ENCODE measurements at places on chromosomes 3 and 15.

DNA sequence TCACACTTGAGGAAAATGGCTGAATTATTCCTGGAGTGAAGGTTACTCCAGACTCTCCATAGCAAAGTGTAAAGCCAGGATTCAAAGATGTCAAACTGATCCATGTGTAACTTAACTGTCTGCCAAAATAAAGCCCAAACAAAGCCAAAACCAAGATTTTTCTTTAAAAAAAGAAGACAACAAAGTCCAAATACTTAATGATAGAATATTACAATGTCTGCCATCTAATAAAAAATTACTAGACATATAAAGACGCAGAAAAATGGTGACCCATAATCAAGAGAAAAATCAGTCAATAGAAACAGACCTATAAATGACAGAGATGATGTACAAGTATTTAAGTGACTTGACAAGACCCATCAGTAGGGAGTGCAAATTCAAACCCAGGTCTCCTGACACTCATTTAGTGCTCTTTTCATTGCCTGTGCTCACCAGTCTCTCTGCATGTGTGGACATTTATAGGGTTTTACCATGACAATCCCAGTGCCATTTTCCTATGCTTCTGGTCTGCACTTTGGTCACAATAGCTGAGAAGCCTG lies 85.1 kb upstream of the HES1 start:
- no peak for DNase-seq

- DNase-seq: no peak
These were observed 121.1 kb upstream of the GOLIM4 start for GRCh38 chr3:168216851-168217250.

- no peak for DNase-seq
These were observed 70.5 kb upstream of the FOXB1 start for GRCh38 chr15:59933607-59934006.

- DNase-seq: no peak
These were observed 14.9 kb downstream of the SMAD3 start for GRCh38 chr15:67080118-67080899.

- DNase-seq: peak; percentile 87
These were observed 200.5 kb downstream of the AKAP13 start for GRCh38 chr15:85580879-85581278.

DNA sequence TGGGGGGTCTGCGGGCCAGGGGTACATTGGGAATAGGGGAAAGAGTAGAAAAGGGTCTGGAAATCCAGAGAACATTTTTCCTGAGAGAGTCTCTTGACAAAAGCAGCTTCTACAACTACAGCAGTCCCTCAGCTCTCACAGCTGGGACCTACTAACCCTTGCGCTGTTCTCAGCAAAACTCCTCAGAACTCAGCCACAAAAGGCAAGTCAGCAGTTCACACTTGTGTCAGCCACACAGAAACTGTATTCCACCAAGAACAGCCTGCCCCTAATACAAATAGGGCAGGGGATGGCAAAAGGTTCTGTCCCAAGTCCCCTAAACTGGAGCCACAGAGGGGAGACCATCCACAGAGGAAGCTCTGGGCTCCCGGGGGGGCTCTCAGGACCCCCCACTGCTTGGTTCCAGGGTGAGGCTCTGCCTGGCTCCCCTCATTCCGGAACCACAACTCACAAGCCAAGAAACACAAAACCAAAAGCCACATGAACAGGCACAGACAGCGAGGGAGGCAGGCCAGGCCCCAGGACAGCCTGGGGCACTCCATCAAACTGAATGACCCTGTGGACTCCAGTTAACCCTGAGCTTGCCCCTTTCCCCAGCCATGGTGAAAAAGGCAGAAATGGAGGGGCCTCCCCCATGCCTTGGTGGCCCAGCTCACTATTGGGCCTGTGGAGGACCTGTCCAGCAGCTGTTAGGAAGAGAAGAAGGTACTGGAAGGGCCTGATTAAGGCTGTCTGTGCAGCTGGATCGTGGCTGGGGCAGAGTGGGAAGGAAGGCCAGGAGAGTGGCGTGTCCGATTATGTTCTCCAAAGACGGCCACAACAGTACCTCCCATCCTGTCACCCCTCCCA lies 162.0 kb downstream of the CHSY1 start:
- DNase-seq: no peak

GRCh38 chr3:19384868-19385267 lies 236.6 kb downstream of the KCNH8 start:
- DNase-seq: no peak

DNA sequence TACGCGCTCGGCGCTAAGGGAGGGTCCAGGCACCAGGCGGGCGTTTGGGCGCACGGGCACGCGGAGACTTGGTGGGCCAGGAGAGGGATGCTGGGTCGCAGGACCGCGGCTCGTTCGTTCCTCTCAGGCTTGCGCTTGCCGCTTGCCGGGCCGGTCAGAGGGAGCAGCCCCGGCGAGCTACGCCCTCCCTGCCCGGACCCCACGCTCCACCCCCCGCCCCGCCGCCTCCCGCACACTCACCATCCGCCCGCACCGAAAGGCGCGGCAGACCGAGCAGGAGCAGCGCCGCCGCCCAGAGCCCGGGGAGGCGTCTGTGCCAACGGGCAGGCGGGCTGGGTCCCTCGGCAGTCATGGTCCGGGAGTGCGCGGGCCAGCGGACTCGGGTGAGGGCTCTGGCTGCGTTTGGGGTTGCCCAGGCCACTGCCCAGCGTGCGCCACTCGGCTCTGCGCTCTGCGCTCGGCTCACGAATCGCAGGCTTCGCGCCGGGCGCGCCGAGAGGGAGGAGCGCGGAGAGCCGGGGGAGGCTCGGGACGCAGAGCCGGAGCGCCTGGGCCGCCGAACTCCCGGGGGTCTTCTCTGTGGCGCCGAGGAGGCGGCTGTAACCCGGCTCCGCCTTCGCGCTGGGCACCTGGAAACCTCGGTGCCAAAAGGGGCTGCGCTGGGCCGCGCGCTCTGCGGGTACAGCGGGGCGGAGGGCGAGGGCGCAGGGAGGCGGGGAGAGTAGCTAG lies at the start of gene SUSD5:
Gene SUSD5, minus strand, starts transcription at position 365 of the 729 bp plus-strand sequence. Its CDS starts 13 bp downstream, at position 352.
- DNase-seq: no peak

- no peak for DNase-seq
These were observed 27.1 kb upstream of the GABRG3 start for GRCh38 chr15:26943866-26944265.

- DNase-seq: no peak
These were observed 27.6 kb downstream of the ZNF589 start for GRCh38 chr3:48268381-48268935.

- no peak for DNase-seq
These were observed 16.1 kb upstream of the GCSAM start for GRCh38 chr3:112149136-112149535.

DNA sequence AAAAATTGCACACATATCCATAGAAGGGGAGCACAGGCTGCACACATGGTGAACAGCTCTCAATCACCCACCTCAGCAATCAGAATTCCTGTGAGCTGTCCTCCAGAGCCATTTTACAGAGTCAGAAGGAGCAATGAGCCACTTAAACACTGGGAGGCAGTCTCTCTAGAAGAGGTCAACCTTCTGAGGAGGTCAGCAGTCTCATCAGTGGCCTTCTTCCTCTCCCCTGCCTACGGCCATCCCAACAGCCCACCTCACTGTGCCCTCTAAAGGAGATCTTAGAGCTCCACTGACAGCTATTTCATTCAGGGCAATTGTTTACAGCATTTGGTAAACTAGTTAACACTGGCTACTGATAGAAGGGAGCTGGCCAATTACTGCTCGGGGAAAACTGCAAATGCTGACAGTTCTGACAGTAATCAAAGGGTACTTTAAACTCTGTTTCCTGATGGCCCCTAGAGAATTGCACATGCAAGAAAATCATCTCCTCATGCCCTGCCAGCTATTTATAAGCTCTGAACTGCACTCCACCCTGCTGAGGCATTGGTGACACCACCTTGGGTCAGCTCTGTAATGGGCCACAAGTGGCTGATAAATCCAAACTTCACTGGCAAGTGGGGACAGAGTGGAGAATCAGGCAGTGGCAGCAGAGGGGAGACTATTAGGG lies 42.1 kb upstream of the TSPAN3 start:
- no peak for DNase-seq

GRCh38 chr3:137304313-137305056 lies 346.7 kb downstream of the IL20RB start:
- DNase-seq: no peak

DNA sequence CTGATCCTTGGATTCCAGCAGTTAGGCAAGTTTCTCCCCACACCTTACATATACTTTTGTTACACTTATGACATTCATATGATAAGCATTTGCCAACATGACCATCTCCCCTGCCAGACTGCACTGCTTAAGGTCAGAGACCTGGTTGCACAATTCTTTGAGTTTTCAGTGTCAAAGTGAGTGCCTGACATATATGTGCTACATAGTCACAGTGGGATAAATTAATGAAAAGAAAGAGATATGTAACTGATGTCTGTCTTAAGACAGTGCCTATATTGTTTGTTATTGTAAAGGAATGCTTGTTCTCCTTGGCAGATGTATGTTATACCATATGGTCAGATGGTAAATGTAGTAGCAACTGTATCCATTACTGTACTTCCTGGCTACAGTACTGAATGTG lies 3.5 kb upstream of the DCUN1D1 start:
- no peak for DNase-seq

GRCh38 chr3:194084284-194084683 lies 51.7 kb upstream of the HES1 start:
- no peak for DNase-seq

DNA sequence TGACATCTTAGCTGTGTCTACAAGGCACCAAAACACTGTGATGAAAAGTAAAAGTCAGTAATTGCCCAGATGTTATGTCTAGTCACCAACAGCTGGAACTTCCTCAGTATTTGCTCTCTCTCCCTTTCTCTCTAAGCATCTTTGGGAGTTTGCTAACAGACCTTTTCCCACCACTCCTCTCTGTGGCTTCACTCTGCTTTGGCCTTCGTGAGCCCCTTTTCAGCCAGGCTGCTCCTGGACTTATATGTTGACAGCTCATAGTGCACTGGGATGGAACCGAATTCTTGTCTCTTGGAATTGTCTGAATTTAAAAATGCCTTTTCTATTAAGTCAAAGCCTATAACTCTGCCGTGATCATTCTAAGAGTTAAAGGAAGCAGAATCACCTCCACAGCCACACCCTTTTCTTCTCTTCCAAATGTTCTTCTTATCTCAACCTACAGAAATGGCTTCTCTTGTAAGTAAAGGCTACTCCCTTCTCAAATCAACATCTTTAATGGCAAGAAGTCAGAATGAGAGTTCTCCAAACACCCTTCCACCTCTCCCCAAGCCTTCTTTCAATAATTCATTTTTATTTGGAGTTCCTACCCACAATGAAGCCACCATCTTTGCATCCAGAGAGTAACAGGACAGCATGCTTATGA lies 17.2 kb upstream of the FOXP1 start:
- DNase-seq: no peak

DNA sequence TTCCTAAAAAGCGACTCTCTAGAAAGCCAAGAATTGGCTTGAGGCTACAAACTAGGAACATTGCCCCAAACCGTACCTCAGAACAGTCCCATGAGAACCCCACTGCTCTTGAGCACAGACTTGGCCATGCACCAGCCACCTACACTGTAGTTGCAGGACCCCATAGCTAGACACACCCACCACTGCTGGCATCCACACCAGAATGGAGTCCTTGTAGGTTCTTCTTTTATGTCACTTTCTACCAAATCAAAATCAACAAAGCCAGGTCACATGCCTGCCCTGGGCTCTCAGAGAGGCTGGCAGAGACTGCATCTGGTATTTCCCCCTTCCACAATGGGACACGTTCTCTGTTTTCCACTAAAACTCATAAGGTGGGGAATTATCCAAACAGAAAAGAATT lies 290.5 kb downstream of the SHOX2 start:
- DNase-seq: no peak

GRCh38 chr3:24145481-24145880 lies 200.4 kb downstream of the NR1D2 start:
- no peak for DNase-seq

- no peak for DNase-seq
These were observed 55.8 kb upstream of the SLC7A14 start for GRCh38 chr3:170641510-170642236.

DNA sequence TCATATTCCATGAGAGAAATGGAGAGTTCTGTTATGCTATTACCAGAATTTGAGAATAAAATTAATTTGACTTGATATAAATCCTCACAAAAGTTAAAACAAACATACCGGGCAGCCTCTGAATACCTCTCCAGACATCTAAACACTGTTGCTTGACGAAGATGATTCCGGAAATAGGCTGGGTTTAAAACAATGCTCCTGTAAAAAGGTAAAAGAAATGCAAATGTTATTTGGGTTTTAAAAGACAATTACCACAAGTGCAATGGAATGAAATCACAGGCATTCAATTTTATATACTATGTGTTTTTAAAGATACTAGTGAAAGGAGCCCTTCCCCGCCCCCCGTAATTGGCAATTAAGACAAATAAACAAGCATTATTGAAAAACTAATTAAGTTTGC lies 121.7 kb downstream of the SPATA16 start:
- no peak for DNase-seq

GRCh38 chr3:193825617-193826016 lies 232.6 kb downstream of the OPA1 start:
- no peak for DNase-seq

GRCh38 chr15:91517491-91518200 lies 335.9 kb upstream of the SLCO3A1 start:
- no peak for DNase-seq

- DNase-seq: peak; percentile 19
These were observed 109.7 kb upstream of the GALNT15 start for GRCh38 chr3:16064642-16065414.

GRCh38 chr3:10552631-10552943 lies 47.2 kb upstream of the ATP2B2 start:
- no peak for DNase-seq

GRCh38 chr3:169269005-169269404 lies 394.5 kb downstream of the MECOM start:
- no peak for DNase-seq

DNA sequence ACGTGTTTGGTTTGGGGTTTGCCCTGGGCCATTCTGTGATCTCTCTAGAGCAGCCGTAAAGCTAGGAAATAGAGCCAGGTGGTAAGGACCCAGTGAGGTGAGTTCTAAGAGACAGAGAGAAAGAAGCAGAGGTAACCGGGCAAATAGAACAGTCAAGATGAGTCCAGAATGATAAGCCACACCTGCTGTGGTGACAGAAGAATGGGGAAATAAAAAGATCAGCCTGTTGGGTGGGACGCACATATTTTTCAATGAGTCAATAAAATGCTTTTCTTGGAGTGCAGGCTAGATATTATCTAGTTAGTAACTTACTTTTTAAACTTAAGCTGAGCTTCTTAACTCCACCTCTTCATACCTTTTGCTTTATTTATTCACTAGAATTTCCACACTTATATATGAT lies 135.0 kb downstream of the NFKBIZ start:
- DNase-seq: no peak

DNA sequence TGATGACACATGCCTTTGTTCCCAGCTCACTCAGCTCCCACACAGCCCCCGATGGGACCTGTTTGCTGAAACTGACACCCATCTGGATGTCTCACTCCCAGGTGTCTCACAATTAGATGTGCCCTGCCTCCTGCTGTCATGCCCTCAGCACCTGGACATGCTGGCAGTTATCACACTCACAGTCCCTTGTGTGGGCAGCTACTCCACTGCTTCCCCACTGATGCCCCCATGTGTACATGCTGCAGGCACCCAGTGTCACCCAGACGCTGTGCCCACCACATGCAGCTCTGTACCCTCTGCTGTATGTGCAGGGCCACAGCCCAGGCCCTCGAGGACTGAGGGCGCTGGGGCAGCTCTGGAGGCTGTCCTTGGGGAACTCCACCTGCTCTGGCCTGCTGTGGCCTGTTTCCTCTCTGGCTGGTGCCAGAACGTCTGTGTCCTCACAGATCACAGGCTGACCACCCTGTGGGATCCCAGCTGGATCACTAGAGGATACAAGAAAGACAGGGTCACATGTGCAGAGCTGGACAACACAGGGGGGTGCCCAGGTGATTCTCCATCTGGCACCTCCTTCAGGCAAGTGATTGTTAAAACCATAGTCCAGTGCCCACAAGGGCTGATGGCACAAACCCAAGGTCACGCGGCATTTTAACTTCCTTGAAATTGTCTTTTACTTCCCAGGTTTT lies 14.0 kb downstream of the C3orf22 start:
- no peak for DNase-seq

Measured in common myeloid progenitor, CD34-positive (primary cell).